Right lobe of liver (tissue), 6 donors: ENCODE measurements at places on chromosomes 5 and 9.

DNA sequence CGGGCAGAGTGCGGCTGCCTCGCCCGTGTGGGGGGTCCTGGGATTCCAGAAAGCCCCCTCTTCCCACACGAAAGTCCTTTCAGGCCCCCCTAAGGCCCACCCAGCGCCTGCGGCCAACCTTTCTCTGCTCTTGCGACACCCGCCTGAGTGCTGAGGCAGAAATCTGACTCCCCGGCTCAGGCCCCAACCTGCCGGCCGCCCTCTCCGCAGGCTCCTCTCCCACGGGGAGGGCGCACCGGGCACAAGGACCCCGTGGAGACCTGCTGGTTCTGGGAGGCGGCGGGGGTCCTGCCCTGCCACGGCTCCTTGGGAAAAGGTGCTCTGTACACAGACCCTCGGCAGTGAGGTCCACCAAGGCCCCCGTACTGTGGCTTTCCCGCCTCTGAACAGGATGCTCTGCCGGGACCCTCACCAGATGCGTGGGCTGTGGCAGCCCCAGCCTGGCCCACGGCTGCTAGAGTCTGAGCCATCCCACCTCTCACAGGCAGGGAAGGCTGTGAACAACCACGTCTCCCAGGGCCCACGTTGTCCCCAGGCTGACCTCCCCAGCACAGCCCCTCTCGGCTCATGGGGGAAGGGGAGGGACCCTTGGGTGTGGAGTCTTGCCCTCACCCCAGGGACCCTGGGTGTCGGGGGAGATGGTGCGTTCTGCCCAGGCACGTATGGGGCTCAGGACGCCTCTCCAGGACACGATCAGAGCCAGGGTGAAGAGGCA is 41.5 kb upstream of the EGFL7 start:
- DNase-seq = no peak

DNA sequence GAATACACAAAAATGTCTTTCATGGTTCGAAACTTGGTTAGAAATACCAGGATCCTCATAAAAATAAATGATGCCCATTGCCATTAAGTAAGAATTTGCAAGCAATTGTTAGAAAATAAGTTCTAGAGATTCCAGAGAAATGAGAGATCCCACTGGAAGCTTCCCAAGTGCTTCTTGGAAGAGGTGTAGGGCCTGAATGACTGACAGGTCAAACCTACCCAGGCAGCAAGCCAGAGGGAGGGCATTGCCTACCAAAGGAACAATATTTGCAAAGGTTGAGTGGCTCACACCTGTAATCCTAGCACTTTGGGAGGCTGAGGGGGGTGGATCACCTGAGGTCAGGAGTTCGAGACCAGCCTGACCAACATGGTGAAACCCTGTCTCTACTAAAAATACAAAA is 777.0 kb upstream of the WWC1 start:
- DNase-seq = peak; percentile 31

- DNase-seq = no peak
These were observed 29.1 kb upstream of the ANKRD31 start for GRCh38 chr5:75265731-75266130.

- DNase-seq = no peak
These were observed 222.9 kb downstream of the PSAT1 start for GRCh38 chr9:78519786-78520185.

GRCh38 chr9:37386988-37387387 is 35.5 kb upstream of the GRHPR start:
- no peak for DNase-seq
